EH (cell line): ENCODE measurements at places on chromosomes 5 and 9.

DNA sequence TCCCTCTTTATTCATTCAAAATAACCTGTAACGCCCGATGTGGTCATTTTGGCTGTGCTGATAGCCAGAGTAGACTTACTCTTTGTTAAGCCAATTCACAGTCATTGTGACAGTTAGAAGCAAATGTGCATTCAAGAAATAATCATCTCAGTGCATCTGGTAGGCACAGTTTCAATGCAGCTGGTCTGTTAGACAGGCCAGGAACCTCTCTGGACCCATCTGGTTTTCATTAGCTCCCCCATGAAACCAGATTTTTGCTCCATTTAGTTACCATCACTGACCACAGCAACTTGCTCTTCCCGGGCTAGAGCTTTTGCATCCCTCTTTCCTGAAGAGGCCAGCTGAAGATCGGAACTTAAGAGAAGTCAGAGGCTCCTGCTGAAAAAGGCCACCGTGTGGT, 284.2 kb downstream of the NSG2 start:
- peak; percentile 86 for DNase-seq

GRCh38 chr9:133888048-133888808, 103.9 kb downstream of the VAV2 start:
- DNase-seq: no peak

DNA sequence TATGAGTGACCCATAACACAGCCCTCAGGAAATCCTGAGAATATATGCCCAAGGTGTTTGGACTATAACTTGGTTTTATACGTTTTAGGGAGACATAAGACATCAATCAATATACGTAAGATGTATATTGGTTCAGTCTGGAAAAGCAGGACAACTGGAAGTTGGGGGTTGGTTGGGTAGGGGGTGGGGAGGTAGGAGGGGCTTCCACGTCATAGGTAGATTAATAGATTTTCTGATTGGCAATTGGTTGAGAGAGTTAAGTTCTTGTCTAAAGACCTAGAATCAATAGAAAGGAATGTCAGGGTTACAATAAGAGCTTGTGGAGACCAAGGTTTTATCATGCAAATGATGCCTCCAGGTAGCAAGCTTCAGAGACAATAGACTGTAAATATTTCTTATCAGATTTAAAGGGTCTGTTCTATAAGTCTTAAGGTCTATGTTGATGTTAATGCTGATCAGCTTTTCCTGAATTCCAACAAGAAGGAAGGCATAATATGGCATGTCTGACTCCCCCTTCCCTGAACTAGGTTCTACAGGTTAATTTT, 2267.7 kb upstream of the ACO1 start:
- no peak for DNase-seq

- DNase-seq: no peak
These were observed 174.1 kb upstream of the RFX3 start for GRCh38 chr9:3699883-3700282.

GRCh38 chr9:39588500-39589137, 233.2 kb downstream of the SPATA31A1 start:
- no peak for DNase-seq

- DNase-seq: no peak
These were observed 2.8 kb upstream of the HMCN2 start for GRCh38 chr9:130262771-130263170.

DNA sequence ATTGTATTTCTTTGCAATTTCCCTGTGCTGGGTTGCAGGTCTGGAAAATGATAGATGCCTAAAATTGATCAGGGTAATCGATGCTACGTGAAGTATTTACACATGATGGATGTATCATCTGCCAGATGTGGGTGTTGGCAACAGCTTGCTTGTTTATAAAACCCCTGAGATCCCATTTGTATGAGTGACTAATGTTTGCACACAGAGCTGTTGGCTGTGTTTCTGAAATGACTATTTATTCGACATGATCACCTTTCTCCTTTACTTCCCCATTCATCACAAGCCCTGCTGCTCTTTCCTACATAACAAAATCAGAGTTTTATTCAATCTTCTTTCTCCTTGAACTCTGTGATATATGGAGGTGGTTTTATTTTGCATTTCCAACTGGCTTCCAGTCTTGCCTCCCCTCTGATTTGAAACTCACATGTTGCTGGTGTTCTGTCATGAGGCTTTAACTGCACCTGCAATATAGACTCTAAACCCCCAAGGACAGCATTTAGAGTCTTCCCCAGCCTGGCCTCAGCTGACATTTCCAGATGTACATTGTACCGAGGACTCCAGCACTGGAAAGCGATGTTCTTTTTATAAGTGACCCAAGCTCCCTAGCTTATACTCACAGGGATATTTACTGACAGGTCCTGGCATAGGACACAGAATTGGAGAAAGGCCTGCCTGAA, 50.7 kb upstream of the SHB start:
- DNase-seq: no peak

DNA sequence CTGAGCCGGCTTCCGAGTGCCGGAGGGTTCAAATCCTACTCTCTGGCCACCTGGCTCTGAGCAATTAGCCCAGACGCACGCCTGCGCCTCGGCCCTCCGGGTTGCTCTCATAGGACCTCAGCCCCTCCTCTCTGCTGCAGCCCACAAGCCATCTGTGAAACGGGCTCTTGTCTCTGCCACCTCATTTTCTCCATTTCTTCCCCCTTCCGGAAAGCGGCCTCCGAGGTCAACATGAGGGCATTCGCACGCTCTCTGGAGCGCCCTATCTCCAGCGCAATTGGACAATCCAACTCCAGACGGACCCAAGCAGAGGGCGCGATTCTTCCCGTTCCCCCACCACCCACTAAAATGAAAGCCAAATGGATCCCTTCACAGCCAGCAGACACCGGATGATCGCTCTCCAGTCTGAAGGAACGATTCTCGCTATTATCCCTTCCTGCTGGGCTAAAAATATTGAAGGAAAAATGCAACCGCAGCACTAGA, 41.5 kb downstream of the VAV2 start:
- DNase-seq: peak; percentile 42

DNA sequence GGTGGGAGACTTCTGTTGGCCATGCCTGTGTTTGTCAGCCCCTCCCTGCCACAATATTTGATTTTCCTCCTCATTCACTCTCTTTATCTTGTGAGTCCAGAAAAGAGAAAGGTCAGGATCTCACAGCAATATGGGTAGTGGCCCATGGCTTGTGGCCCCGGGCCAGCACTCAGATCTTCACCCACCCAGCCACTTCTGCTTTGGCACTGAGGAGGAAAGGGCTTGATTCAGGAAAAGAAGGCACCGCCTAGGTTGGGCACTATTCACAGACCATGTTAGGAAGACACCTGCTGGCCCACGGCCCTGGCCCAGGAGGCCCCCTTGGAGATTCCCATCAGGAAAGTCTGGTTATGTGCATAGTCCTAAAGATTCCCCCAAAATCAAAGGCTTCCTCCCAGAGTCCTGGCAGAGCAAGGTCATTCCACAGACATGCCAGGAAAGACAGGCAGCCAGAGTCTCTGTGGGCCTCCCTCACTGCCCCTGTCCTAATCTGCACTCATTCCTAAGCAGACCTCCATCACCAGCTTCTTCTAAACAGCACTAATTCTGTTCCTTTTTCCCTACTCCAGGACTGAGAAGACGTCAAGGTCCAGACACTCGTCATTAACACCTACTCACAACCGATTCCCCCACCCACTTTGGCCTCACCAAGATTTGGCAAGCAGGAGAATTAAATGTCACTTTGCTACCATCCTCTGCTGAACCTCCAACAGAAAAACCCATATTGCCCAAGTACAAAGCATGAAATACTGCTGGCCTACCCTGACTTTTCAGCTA, 179.3 kb downstream of the DEPDC1B start:
- no peak for DNase-seq

DNA sequence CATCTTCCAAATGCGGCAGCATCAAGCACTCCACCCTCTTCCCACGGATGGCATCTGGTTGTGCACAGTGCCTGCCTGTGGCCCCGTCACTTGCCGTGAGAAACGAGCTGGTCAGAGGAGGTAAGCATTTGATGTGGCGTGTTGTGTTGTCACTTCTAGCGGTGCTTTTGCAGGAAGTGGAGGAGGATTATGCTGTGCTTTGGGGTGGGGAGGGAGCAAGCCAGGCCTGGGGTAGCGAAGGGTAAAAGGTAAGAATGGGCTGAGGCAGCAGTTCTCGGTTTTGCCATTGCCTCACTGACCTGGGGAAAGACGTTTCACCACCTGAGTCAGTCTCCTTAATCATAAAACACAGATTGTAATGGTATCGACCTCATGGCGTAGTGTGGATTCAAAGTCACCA, 2.3 kb upstream of the POMT1 start:
- no peak for DNase-seq

GRCh38 chr9:88291856-88292255, 96.4 kb upstream of the SPIN1 start:
- DNase-seq: no peak

DNA sequence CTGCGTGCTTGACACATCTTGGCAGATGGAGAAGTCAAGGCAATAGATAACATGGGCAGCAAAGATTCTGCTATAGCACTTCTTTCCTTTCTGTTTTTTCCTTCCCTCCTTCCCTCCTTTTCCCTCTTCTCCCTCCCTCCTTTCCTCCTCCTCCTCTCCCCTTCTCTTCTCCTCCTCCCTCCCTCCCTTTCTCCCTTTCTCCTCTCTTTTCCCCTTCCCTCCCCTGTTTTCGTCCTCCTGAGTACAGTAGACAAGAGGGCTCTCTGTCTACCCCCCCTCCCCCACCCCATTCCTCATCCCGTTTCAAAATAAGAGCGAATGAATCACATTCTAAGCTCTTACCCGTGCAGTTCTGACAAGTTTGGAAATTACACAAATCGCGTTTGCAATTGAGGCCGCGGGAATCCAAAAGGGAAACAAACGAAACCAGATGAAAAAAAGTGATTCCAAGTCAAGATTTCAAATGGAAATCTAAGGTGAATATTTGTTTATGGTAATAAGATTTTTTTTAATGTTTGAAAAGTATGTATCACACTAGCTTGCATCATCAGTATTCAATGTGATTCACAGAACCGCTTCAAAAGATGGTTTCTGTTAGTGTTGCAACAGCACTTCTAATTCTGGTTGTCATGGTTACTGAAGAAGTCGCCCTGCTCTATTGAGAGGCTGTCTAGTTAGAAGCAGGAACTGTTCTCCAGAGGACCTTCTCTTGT, 1.3 kb downstream of the NIM1K start:
- DNase-seq: peak; percentile 91

GRCh38 chr5:138664276-138664943, 88.8 kb upstream of the CTNNA1 start:
- peak; percentile 46 for DNase-seq

- DNase-seq: no peak
These were observed 27.2 kb downstream of the ENC1 start for GRCh38 chr5:74613283-74613682.

DNA sequence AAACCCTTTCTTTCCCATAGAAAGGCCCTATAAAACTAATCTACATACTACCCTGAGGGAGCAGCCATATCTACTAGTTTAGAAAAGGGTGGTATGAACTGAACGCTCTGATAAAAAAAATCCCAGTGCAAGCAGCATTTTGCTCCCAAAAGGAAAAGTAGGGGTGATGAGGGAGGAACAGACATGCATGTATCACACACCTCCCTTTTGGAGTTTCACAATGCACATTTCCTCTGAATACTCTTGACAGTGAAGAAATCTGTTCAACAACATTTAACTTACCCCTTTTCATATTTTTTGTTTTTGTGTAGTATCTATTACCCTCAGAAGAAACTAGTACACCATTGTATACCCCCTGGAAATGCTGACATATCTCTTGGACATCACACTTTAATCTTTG, 411.4 kb downstream of the MAT2B start:
- DNase-seq: no peak

DNA sequence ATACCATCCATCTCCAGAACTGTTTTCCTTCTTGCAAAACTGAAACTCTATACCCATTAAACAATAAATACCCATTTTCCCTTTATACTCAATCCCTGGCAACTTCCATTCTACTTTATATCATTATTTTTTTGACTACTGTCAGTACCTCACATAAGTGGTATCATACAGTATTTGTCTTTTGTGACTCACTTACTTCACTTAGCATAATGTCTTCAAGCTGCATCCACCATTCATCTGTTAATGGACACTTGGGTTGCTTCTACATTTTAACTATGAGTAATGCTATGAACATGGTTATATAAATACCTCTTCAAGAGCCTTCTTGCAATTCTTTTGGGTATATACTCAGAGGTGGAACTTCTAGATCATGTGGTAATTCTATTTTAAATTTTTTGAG, 11.6 kb upstream of the TYRP1 start:
- peak; percentile 71 for DNase-seq

- no peak for DNase-seq
These were observed 334.3 kb downstream of the GABRB2 start for GRCh38 chr5:161212123-161212712.

DNA sequence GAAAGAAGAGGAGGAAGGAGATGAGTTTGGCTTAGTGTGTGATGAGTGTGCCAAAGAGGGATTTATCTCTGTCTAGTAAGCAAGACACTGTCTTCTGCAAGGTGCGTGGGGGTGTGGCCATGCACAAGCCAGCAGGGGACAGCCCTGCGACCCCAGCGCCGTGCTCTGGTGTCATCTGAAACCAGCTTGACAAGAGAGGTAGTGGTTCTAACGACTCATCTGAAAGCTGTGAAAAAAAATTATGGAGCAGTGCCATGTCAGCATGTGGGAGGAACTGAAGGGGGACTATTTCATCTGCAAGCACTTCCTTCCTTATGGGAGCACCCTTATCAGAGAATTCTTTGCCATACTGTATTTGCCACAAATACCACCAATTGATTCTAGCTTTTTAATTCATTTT, 398.6 kb downstream of the PSAT1 start:
- DNase-seq: no peak

DNA sequence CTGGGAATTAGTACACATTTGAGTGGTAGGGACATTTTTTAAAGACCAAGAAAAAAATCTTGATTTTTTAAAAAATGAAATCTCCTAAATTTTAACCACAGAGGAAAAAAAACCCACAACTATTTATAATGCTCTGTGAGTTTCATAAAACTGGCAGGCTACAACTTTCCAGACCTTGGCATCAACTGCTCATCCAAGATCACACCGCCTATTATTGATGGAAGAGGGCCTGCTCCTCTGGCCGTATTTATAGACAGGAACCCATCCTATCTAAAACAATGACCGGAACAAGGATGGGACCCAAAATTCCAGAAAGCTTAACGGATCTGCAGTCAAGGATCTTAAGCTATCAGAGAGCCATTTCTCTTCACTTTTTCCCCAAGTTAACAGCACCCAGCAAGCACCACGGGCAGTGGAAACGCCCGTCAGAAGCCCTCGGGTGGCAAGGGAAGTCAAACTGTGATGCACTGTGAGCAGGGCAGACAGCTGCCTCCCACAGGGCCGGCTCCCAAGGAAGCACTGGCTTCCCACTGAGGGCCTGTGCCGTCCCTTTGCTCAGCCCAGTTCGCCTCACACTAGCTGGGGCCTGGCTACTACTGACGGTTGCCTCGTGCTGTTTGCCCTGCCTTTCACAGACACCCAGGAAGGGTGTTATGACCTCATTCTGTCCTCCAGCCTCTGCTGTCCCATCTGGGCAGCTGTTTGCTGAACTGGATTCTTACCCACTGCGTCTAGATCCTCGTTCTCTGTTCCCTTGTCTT, 62.8 kb downstream of the CDC14B start:
- DNase-seq: peak; percentile 11

- DNase-seq: no peak
These were observed 87.0 kb upstream of the SPRY4 start for GRCh38 chr5:142411656-142412425.
